ENCODE measurements at places on chromosomes 6 and 20. TPM values are rescaled to one million over a fixed set of nuclear protein-coding genes. Genes with fewer than 3 reads are reported as not detected.

Gene CD109
- 10.8 TPM for total RNA-seq

Gene RIMS4
- not detected for total RNA-seq

Gene MSH5
- total RNA-seq = 58.0 TPM

Gene WFDC10B
- not detected for total RNA-seq

Gene CST2
- not detected for total RNA-seq

Gene TNF
- 47.1 TPM for total RNA-seq

Gene LY6G5C
- total RNA-seq = 2.1 TPM

Gene ORC3
- 32.5 TPM for total RNA-seq

Gene GHRH
- total RNA-seq = not detected

Gene VGLL2
- total RNA-seq = not detected
